ENCODE measurements at places on chromosomes 7 and 10.

DNA sequence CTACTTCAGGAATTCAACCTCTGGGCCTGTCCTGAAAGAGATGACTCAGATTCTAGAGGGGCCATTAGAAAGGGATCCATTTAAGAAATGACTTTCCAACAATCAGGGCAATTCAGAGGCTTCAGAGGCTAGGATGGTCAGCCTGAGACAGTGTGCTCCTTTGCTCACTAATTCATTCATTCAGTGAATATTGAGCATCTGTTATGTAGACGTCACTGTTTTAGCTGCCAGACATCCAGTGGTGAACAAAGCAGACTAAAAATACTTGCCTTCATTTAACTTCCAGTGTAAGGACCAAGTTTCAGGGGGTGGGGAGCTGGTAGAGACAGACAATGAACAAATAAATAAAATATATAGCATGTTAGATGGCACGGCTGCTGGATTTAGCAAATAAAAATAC is 1.6 kb downstream of the KIAA1217 start:
- no peak for DNase-seq

DNA sequence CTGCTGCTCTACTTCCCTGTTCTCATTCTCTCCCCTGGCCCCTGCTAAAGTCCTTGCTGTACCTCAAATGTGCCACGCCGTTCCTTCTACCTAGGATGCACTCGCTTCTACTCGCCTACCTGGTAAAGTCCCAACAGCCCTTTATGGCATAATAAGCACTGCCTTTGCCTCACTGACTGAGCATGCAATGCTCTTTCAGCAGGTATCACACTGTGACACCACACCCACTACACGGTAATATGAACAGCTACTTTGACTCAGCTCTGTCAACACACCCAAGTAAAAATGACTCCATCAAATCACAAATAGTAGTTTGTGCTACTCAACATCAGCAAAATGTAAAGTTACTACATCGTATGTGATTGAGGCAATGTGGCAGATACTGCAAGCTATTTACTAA is 37.6 kb downstream of the FAM204A start:
- DNase-seq = no peak

GRCh38 chr10:53664282-53665019 is 891.9 kb upstream of the MBL2 start:
- DNase-seq = no peak

- no peak for DNase-seq
These were observed 19.4 kb upstream of the EZH2 start for GRCh38 chr7:148903504-148903903.

- DNase-seq = no peak
These were observed 10.2 kb downstream of the DNAJC12 start for GRCh38 chr10:67827811-67828210.

- no peak for DNase-seq
These were observed 1.4 kb downstream of the FXYD4 start for GRCh38 chr10:43372765-43373361.

- DNase-seq = no peak
These were observed 163.4 kb downstream of the RAPGEF5 start for GRCh38 chr7:22193450-22193983.

DNA sequence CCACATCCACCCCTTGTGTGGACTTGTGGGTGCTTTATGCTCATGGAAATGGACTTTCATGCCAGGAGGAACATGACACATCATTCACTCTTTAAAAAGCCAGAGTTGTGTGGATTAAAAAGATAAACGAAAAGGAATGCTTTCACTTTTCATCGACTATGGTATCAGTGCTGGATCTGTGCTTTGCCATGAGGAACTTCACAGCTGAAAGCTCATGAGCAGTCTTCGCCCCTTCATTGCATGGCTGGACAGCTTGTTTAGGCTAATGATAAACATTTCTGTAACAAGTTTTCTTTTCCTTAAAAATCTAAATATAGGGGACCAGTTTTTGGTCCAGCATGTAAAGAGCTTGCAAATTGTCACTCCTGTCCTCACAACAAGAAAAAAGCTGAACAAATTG is 173.6 kb upstream of the NPS start:
- DNase-seq = no peak

DNA sequence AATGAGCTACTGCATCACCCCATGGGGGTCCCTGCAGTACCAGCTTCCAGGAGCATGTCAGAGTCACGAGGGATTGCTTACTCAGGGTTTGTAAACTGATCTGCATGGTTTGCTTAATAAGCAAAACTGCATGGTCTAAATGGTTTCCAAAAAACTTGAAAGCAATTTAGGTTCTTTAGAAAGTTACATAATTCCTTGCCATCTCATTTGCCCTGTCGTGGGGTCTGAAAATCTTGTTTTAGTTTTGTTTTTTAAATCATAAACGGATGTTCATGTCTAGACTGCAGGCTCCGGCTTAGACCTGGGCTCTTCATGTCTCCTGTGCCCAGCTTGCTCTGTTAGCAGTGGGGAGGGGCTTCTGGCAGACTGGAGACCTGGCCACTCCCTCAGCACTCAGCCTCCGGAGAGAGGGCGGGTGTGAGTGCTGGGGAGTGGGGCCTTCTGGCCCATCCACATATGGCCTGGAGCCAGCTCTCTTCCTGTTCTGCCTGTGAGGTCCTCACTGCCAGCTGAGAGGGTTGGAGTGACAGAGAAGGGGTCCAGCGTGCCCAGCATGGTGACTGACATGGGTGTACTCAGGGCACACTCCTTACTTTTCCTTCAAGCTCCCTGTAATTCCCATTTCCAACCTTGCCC is 17.5 kb downstream of the PRF1 start:
- DNase-seq = no peak
